ENCODE measurements at places on chromosomes 7 and 10. TPM values are rescaled to one million over a fixed set of nuclear protein-coding genes. Genes with fewer than 3 reads are reported as not detected.

The GPR26 gene
- total RNA-seq, result not detected

The ZFAND4 gene
- total RNA-seq, result 4.4 TPM

DNA sequence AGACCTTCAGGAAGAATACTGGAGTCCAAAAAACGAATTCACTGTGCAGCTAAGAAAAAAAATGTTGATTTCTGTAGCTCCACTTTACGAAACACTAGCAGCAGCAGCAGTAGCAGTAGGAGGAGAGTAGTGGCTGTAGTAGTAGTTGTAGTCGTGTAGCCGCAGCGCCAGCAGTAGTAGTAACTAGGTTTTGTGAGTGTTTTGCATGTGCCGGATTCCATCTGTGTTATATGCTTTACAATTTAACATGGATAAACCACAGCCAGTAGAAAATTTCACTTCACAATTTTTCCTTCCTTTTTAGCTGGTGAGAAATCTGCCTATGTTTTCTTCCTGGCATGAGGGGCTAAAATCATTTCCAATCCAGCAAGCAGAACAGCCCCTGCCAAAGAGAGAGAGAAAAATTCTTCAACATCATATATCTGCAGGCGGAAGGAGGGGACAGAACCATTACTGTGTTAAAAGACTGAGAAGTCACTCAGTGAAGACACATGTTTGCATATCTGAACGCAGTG, 148.4 kb upstream of the C7orf33 start:
- no peak overlapping the region for H3K27ac ChIP-seq
- no peak for DNase-seq
- no peak overlapping the region for H3K4me3 ChIP-seq
- no peaks in the 10 kb centered on the region for H3K36me3 ChIP-seq
- H3K4me1 ChIP-seq, result no peaks in the 10 kb centered on the region

- no peak overlapping the region for H3K27ac ChIP-seq
- H3K4me1 ChIP-seq, result no peaks in the 10 kb centered on the region
- DNase-seq, result peak; percentile 84
- H3K36me3 ChIP-seq, result no peaks in the 10 kb centered on the region
Measured at GRCh38 chr10:47047577-47048525, 136.6 kb downstream of the PTPN20 start.

GRCh38 chr10:3814838-3815220, 29.8 kb upstream of the KLF6 start:
- H3K4me1 ChIP-seq, result peaks cover 18% of the 10 kb centered on the region
- H3K36me3 ChIP-seq, result no peaks in the 10 kb centered on the region
- H3K27ac ChIP-seq, result no peak overlapping the region
- no peak for DNase-seq
- no peak overlapping the region for H3K4me3 ChIP-seq

- H3K4me3 ChIP-seq, result no peak overlapping the region
- H3K27me3 ChIP-seq, result no peaks in the 10 kb centered on the region
- no peak for DNase-seq
- H3K36me3 ChIP-seq, result no peaks in the 10 kb centered on the region
Measured at GRCh38 chr7:33674804-33675411, 230.4 kb upstream of the BMPER start.

GRCh38 chr7:88357294-88357693, 50.6 kb upstream of the STEAP4 start:
- peaks cover 15% of the 10 kb centered on the region for H3K4me1 ChIP-seq
- H3K4me3 ChIP-seq, result no peak overlapping the region
- H3K27ac ChIP-seq, result no peak overlapping the region
- H3K36me3 ChIP-seq, result no peaks in the 10 kb centered on the region

- no peak overlapping the region for H3K4me3 ChIP-seq
- H3K36me3 ChIP-seq, result no peaks in the 10 kb centered on the region
- no peak for DNase-seq
- no peaks in the 10 kb centered on the region for H3K27me3 ChIP-seq
- H3K4me1 ChIP-seq, result peaks cover 11% of the 10 kb centered on the region
Measured at GRCh38 chr7:134667899-134668298, 21.2 kb downstream of the BPGM start.

GRCh38 chr7:73824986-73825385, 5.8 kb upstream of the CLDN4 start:
- no peak overlapping the region for H3K4me3 ChIP-seq
- H3K36me3 ChIP-seq, result no peaks in the 10 kb centered on the region
- peak overlapping the region; percentile 99 for H3K27ac ChIP-seq
- peaks cover 82% of the 10 kb centered on the region for H3K4me1 ChIP-seq
- DNase-seq, result peak; percentile 93

DNA sequence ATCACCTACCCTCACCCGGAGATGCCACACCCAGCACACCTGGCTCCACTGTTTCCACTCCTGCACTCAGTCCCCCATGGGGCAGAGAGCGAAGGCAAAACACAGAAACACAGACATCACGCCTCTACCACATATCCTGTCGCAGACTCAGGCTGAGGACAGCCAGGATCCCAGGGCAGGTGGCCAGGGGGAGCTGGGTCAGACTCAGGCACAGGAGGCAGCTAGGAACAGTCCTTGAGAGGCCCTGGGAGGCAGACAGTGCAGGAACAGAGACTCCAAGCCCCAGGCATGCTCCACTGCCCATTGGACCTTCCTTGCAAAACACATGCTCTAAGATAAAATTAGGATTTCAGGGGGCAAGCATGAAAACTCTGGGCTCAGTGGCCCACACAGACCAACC, 154.4 kb upstream of the C7orf33 start:
- no peaks in the 10 kb centered on the region for H3K4me1 ChIP-seq
- DNase-seq, result no peak
- H3K4me3 ChIP-seq, result no peak overlapping the region
- peaks cover 86% of the 10 kb centered on the region for H3K27me3 ChIP-seq
- H3K27ac ChIP-seq, result no peak overlapping the region
- H3K36me3 ChIP-seq, result no peaks in the 10 kb centered on the region

DNA sequence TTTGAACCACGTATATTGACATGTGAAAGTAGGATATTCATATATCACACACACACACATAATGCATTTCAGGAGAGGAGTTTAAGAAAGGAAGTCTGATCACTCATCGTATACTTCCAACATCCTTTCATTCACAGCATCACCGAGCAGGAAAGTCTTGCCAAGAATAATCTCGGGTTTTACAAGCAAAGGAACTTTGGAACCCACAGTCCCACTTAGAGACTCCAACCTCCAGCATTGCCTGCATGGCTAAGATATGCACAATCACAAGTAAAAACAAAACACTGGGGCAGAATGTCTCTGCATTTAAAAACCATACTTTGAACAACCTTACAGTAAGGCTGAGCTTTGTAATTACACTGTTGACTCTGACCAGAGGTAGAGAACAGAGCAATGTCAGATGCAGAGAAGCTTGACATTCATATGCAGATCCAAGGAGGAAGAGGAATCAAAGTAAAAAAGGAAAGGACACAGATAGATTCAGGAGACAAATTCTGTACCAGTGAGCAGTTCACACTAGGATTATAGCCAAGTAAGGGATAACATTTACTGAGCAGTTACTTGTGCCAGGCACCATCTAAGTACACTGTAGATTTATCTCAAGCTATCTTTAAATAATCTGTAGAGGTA, 14.8 kb downstream of the THSD7A start:
- H3K27me3 ChIP-seq, result no peaks in the 10 kb centered on the region
- no peak for DNase-seq
- H3K4me3 ChIP-seq, result no peak overlapping the region
- no peaks in the 10 kb centered on the region for H3K4me1 ChIP-seq

GRCh38 chr7:25392588-25393338, 164.5 kb upstream of the NPVF start:
- no peak for DNase-seq
- H3K36me3 ChIP-seq, result no peaks in the 10 kb centered on the region
- H3K4me1 ChIP-seq, result no peaks in the 10 kb centered on the region
- H3K27me3 ChIP-seq, result peaks cover 74% of the 10 kb centered on the region
- H3K4me3 ChIP-seq, result no peak overlapping the region

The HMX2 gene
- total RNA-seq, result not detected

DNA sequence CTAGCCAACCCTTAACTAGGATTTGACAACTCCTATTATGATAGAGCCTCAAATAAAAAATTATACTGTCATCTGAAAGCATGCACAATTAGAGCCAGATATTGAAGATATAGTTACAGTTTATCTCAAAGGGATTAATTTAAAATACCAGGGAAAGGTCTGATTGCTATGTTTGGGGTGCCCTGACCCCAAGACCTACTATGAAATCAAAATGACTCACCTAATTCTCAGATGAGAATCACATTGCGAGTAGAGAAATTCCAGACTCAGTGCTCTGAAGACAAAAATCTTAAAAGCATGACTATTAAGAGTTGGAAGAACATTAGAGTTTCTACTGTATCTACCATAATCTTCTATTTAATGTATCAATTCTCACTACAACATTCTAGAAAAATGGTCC, 297.1 kb downstream of the AHR start:
- no peaks in the 10 kb centered on the region for H3K27me3 ChIP-seq
- no peak overlapping the region for H3K27ac ChIP-seq
- H3K4me1 ChIP-seq, result peaks cover 23% of the 10 kb centered on the region
- H3K4me3 ChIP-seq, result no peak overlapping the region
- no peaks in the 10 kb centered on the region for H3K36me3 ChIP-seq
- no peak for DNase-seq

GRCh38 chr10:6843481-6843881, 263.4 kb upstream of the PRKCQ start:
- DNase-seq, result no peak
- H3K27me3 ChIP-seq, result no peaks in the 10 kb centered on the region
- H3K36me3 ChIP-seq, result no peaks in the 10 kb centered on the region
- H3K4me1 ChIP-seq, result no peaks in the 10 kb centered on the region

DNA sequence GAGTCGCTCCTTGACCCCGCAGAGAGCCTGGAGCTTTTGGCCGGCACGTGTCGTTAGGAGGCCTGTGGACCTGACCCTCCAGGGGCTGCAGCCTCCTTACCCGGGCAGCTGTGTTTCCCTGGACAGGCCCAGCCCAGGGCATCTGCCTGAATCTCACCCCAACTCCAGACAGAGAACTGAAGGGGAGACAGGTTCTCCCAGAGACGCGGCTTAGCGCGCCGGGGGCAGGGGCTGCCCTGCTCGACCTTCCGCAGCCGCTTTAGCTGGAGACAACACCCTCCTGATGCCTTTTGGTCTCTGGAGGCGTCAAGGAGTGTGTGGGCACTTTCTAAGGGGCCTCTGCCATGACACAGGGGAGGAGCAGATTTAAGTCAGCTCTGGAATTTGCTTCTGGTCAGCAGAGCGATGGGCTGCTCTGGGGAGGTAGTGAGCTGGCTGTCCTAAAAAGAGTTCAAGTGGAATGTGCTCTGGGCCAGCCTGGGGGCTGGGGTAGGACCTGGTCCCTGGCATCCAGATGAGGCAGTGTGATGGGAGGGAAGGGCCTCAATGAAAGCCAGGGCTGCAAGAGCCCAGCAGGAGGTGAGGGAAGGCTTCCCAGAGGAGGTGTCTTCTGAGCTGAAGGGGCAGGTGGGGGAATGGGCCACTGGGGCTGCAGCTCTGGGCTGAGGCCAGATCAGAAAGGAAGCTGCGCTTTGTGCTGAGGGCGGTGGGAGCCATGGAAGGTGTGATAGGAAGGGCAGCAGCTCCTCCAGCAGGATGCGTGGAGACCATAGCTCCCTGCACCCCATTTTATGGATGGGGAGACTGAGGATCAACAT, 5.8 kb downstream of the GRIFIN start:
- no peaks in the 10 kb centered on the region for H3K36me3 ChIP-seq
- no peak overlapping the region for H3K27ac ChIP-seq

DNA sequence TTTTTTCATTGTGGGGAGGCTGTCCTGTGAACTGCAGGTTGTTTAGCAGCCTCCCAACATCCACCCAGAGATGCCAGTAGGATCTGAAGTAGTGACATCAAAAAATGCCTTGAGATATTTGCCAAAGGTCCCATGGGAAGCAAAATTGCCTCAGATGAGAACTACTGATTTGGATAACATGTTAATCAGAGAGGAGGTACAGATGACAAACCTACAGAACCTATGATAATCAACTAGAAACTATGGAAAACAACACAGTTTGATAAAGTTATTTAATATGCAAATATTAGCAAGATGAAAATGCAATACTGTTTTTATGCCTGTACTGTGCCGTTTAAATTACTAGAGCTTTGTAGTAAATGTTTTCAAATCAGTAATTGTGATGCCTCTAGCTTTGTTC, 90.9 kb upstream of the NOBOX start:
- H3K27ac ChIP-seq, result no peak overlapping the region
- no peak overlapping the region for H3K4me3 ChIP-seq
- H3K4me1 ChIP-seq, result no peaks in the 10 kb centered on the region
- no peak for DNase-seq

GRCh38 chr7:43764039-43764761, 5.7 kb downstream of the BLVRA start:
- H3K36me3 ChIP-seq, result no peaks in the 10 kb centered on the region
- H3K4me1 ChIP-seq, result peaks cover 73% of the 10 kb centered on the region
- peak overlapping the region; percentile 71 for H3K27ac ChIP-seq
- H3K27me3 ChIP-seq, result no peaks in the 10 kb centered on the region
- DNase-seq, result no peak

- no peak overlapping the region for H3K4me3 ChIP-seq
- H3K36me3 ChIP-seq, result no peaks in the 10 kb centered on the region
- H3K27ac ChIP-seq, result no peak overlapping the region
- H3K27me3 ChIP-seq, result peaks cover 10% of the 10 kb centered on the region
- no peak for DNase-seq
Measured at GRCh38 chr7:156635529-156636385, 4.8 kb upstream of the RNF32 start.

- no peak for DNase-seq
- no peaks in the 10 kb centered on the region for H3K36me3 ChIP-seq
- no peaks in the 10 kb centered on the region for H3K27me3 ChIP-seq
Measured at GRCh38 chr7:93062599-93062998, 55.2 kb downstream of the SAMD9 start.

- no peak overlapping the region for H3K27ac ChIP-seq
- no peaks in the 10 kb centered on the region for H3K27me3 ChIP-seq
- H3K36me3 ChIP-seq, result no peaks in the 10 kb centered on the region
- no peak for DNase-seq
Measured at GRCh38 chr10:132141076-132141475, 45.7 kb upstream of the DPYSL4 start.

GRCh38 chr10:19421674-19422073, 373.1 kb downstream of the MALRD1 start:
- H3K36me3 ChIP-seq, result no peaks in the 10 kb centered on the region
- no peak overlapping the region for H3K27ac ChIP-seq
- H3K4me3 ChIP-seq, result no peak overlapping the region
- no peak for DNase-seq

Measured in PC-9 (cell line).